ENCODE measurements at places on chromosomes 2 and 18. TPM values are rescaled to one million over a fixed set of nuclear protein-coding genes. Genes with fewer than 3 reads are reported as not detected.

The ARL5A gene
- 19.2 TPM for polyA plus RNA-seq

The MAP2 gene
- 2.7 TPM for polyA plus RNA-seq

The GPR35 gene
- polyA plus RNA-seq, result 3.3 TPM

The PLA2R1 gene
- 5.1 TPM for polyA plus RNA-seq

The SLC14A1 gene
- polyA plus RNA-seq, result 23.5 TPM

The RAPGEF4 gene
- polyA plus RNA-seq, result 4.3 TPM

The ZEB2 gene
- 66.7 TPM for polyA plus RNA-seq

The GKN2 gene
- not detected for polyA plus RNA-seq

The PLEKHH2 gene
- polyA plus RNA-seq, result 7.0 TPM

The CBLN2 gene
- polyA plus RNA-seq, result 0.23 TPM

All from urinary bladder (tissue), 4 donors.